ENCODE measurements at places on chromosomes 12 and 14.
A peak's percentile ranks its signal among the peaks of the same experiment; 100 is the strongest.

DNA sequence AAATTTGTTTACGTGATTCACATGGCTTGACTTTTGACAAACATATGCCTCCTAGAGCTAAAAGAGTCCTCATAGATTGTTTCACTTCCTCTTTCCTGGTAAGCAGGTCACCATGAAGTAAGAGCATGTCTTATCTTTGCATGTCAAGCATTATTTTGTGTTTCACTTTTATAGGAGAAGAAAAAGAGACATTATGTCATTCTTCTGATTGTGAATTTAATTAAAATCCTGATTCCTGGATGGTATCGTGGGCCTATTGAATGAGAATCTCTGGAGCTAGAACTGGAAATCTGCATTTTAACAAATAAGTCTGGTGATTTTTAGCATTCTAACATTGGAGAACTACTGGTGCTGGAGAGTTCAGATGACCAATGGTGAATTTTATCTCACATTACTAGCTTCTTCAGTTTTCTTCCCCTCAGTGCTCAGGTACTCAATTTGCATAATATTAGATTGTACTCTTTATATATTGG, 218.6 kb upstream of the ATP2B1 start:
- no peak for DNase-seq

- no peak for DNase-seq
Observed at GRCh38 chr14:33617154-33617553, 333.7 kb downstream of the EGLN3 start.

DNA sequence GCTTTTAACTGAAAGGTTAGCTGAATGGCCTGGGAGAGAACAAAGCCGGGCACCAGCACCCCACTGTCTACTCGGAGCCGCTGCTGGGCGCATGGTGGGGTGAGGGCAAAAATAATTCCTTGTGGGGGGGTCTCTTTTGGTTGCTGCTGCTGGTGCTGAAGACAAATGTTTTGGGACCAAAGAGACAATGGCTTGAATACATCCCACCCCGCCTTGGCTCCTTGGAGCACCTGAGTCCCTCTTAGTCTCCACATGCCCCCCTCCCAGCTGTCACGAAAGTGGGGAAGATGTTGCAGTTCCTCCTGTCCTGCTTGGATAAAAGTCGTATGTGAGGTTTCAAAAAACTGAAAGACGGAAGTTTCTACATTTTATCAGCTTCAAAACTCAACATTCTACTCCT, 85.0 kb downstream of the PIWIL1 start:
- no peak for DNase-seq

DNA sequence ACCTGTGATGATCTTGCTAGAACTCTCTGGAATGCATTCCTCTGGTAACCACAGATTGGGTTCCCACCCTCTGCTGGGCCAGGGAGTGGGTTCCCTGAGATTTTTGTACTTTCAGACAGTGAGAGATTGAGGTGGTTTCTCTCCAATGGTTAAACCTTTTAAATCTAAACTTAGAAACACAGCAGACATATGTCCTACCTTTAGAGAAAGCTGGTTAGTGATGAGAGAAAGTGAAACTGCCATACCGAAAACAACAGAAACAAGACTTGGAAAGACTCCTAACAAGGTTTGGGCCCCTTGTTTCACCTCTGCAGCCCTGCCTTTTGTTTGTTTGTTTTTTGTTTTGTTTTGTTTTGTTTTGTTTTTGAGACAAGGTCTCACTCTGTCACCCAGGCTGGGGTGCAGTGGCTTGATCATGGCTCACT, 9.7 kb upstream of the SGPP1 start:
- no peak for DNase-seq

DNA sequence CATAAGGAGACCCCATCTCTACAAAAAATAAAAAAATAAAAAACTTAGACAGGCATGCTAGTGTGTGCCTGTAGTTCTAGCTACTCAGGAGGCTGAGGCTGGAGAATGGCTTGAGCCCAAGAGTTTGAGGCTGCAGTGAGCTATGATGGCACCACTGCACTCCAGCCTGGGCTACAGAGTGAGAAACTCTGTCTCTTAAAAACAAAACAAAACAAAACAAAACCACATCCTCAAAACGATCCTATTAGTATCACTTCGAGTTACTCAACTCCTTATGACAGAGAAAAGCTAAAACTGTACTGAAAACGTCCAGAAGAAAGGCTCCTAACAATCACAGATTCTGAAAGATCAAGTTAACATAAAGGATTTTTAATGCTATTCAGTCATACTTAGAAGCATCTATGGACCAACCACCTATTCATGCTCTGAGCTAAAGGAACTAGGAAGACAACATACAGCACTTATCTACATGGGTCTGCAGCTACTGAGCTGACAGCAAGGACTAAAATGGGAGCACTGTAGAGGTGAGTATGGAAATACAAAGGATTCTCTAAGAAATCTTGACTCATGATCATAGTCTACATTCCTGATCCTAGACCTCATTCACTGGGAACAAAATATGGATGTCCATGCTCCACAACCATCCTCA, 75.3 kb upstream of the DUSP6 start:
- no peak for DNase-seq

DNA sequence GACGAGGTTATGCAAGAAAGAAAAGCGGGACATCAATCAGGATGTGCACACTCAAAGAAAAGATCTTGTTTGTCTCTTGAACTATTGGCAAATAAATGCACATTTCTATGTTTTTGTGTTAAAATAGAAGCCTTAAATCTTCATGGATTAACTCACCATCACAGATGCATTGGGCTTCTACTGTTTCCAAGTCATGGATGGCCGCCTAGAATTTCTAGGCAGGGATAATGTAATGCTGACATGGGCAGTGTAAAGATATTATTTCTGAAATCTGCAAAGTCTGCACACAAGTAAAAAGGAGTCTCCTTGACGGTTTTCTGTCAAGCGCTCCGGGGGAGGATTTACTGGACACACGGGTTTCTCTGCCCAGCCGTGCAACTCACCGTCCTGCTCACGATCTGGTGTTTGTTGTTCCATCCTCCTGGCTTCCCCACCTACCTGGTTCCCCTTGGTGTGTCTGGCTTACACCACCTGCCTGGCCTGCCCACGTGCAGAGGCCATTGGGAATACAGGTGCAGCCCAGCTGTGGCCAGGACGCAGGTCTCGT, 103.3 kb upstream of the FZD10 start:
- no peak for DNase-seq

- DNase-seq = no peak
Observed at GRCh38 chr12:27906127-27906500, 66.4 kb downstream of the PTHLH start.

DNA sequence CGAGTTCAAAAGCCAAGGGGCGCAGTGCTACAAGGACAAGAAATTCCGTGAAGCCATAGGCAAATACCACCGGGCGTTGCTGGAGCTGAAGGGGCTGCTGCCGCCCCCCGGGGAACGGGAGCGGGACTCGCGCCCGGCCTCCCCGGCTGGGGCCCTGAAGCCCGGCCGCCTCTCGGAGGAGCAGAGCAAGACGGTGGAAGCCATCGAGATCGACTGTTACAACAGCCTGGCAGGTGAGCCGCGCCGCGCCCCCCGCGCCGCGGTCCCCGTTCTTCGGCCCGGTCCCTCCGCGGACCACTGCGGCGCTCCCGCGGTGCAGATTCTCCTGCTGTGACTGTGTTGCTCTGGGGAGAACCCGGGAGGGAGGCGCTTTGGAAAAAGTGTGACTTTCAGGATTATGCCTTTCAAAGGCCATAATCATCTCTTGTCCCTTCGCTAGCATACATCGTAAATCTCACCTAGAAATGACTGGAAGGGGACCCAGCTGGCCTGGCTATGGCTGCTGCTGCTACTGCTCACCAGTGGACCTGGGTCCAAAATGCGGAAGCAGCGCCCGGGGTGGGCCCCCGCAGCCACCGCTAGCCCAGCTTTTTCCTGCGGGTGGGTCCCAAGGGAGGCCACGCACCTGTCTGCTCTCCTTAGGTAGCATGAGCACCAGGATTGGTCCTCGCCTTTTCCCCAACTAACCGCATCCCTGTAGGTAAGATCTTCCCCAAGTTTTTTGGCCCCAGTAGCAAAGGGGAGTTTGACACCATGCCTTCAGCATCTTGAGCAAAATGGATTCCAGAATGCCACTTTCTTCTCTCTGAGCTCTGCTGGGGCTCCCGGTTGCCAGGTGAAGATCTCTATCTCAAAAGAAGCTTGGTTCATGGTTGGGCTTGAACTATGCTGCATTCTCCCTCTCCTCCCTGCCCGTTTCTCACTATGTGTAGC, 853 bp downstream of the TTC9 start:
- peak; percentile 6 for DNase-seq

DNA sequence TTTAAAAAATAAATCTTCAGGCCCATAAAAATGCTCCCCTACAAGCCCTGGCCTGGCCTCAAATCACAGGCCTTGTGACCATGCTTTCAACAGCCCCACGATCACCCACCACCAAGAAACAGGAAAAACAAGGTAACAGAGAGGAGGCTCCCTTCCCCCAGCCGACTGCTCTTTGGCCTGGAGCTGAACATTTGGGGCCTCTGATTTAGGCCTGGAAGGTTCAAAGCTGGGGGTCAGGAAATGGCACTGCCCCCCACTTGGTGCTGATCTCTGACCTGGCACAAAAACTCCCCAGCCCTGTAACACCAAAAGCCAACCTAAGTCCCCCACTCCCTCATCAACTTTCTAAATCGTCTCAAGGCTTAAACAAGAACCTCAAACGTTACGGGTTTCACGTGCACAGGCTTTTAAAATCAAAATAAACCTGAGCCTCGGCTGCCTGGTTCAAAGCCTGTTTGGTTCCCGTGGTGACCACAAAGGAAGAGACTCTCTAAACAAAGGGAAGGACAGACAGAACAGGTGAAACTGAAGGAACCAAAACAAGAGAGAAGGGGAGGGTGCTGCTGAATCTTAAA, 9.0 kb downstream of the ACTN1 start:
- no peak for DNase-seq

DNA sequence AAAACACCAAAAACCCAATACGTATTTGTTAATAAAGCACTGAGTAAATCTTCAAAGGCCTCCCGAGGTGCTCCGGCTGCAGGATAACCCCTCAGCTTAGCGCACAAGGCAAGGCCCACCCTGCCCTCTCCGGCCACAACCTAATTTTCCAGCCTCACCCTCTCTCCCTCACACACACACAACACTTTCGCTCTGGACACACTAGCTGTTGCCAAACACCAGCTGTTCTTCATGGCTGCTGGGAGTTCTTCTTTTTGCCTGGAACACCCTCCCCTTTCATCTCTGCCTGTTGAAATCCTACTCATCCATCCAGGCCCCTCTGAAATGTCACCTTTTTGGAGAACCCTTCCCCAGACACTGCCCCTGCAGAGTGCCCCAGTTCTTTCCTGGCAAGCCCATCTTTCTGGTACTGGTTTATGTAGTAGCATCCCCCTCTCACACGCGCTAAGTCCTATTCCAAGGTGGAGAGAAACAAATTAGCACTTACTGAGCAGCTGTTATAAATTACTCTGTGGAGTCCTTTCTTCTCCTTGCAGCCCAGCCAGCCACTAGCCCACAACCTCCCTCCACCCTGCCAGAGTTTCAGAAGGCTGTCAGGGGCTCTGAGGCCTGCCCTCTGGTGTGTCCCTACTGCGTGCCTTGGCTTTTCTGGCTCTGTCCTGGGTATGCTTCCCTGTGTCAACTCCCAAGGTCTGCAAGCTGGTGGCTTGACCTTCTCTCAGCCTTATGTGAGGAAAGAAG, 805 bp upstream of the CRACR2A start:
- no peak for DNase-seq

DNA sequence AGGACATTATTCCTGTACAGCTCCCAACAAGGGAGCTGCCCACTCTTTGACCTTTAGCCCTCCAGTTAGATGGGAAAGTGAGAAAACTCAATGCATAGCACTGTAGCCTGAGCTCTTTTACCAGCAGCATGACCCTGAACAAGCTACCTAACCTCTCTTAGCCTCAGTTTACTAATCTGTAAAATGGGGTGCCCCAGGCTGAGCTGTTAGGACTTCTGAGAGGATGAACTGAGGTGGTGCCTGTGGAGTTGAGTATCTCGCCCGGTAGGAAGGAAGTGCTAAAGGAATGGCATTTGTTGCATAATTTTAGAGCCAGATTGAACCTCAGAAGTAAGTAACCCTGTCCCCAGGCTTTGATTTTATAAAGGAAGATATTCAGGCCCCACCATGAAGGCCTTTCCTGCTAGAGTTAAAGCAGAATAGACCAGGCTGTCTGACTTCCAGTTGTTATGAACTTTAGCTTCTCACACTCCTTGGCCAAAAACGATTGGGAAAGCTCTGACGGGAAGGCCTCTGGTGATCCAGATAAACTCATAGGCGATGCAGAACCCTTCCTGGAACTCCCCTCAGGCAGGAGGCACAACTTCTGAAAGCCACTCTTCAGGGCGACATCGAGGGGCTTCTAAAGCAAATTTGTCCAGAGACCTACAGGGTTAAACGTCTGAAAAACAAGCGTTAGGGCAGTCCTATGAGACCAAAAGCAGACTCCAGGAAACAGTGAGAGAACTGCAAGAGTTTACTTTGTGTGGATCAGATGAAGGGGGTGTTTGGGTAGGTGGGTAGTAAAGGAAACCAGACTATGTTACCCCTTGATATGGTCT, 2.5 kb upstream of the SERPINA10 start:
- no peak for DNase-seq

DNA sequence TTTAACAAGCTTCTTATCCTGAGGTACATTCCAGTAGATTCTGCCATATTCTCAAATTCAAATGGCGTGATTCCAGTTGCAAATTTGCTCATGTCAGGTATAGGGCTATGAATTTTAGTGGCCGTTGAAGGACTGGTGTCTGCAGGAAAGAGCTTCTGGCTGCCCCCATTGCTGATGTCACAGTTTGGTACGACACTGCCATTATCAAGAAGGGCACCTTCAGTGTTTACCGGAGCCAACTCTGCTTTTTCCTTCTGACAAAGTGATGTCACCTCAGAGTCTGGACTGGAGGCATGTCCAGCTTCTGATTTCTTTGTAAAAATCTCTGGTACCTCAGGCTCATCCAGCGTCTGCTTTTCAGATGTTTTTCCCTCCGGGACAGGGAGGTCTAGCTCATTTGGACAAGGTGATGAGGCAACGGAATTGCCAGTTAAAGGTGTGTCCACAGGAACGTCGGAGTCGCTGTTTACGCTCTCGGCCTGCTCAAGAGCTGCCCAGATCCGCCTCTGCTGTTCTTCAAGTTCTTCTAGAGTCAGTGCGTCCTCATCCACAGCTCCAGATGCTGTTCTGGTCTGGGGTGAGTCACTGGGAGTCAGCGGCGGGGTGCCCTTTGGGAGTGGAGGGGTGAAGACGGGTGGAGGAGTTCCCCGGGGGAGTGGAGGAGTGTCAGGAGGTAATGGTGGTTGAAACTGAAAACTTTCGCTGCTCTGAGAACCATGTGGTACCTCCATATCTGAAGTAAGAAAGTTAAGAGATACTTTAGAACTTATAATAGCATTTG, 27.0 kb downstream of the ZCCHC8 start:
- DNase-seq = no peak

GRCh38 chr12:47715393-47715876, 9.6 kb upstream of the RPAP3 start:
- peak; percentile 84 for DNase-seq

DNA sequence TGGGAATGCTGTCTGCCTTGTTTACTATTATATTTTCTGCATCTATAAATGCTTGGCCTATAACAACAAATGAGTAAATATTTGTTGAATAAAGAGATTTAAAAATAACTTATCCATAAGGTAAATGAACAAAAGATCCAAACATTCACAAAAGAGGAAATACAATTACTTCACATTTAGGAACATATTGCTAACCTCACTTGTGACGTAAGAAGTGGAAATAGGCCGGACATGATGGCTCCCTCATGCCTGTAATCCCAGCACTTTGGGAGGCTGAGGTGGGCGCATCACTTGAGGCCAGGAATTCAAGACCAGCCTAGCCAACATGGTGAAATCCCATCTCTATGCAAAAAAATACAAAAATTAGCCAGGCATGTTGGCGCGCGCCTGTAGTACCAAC, 25.7 kb upstream of the CKAP4 start:
- no peak for DNase-seq

- DNase-seq = peak; percentile 68
Observed at GRCh38 chr12:124388679-124389137, 93.8 kb downstream of the RFLNA start.

- DNase-seq = no peak
Observed at GRCh38 chr14:63478010-63478409, 65.2 kb downstream of the PPP2R5E start.
